Kidney epithelial cell (primary cell): ENCODE measurements at places on chromosomes 5 and 9. TPM values are rescaled to one million over a fixed set of nuclear protein-coding genes. Genes with fewer than 3 reads are reported as not detected.
A peak's percentile ranks its signal among the peaks of the same experiment; 100 is the strongest.

DNA sequence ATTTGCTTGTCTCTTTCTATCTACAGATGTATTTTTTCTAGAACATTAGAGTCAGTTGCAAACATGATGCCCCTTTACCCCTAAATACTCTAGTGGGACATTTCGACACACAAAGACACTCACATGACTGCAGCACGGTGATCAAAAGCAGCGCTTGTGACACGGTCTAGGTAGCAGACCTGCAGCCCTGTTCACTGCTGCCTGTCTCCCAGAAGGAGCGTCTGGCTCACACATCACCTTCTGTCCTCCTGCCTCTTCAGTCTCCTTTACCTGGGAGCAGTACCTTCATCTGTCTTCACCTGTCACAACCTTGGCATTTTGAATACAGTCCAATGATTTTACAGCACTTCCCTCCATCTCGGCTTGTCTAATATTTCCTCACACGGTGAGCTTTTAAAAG is 51.9 kb upstream of the SH3PXD2B start:
- no peak for DNase-seq

GRCh38 chr9:8287970-8288369 is 488.4 kb upstream of the DMAC1 start:
- DNase-seq = no peak

DNA sequence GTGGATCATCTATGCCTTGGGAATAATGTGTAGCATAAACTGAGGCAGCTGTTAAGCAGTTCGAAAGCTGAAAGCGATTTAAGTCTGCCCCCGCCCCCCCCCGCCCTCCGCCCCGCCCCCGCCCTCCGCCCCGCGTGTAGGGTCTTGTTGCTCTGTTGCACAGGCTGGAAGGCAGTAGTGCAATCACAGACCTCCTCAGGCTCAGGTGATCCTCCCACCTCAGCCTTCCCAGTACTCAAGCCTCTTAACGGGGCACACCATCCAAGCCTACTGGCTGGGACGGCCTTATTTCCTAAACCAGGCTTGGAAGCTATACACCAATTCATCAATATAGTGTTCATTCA is 945 bp downstream of the ANKDD1B start:
- DNase-seq = no peak

DNA sequence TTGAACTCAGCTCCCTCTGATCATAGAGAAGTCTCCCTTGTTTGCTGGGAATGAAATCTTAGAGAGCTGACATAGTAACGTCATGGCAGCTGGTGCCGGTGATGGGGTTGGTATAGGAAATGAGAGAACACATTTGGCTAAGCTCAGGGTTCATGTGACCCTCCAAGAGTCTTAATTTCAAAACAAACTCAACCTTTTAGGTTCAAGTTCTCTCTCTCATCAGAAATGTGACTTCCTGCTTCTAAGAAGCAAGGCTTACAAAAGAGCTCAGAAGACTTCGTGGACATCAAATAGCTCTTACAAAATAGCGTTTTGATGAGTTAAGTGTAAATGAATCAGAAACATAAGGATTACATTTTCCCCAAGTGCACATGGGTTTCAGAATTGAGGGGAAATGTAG is 97.3 kb downstream of the PAPPA start:
- DNase-seq = no peak

GRCh38 chr5:147763791-147764525 is 18.6 kb downstream of the JAKMIP2 start:
- peak; percentile 39 for DNase-seq

- no peak for DNase-seq
Measured at GRCh38 chr5:157835041-157835440, 23.9 kb downstream of the CLINT1 start.

GRCh38 chr5:142281008-142281367 is 43.8 kb downstream of the SPRY4 start:
- no peak for DNase-seq

The ADAMTSL1 gene
- total RNA-seq = 0.08 and 0.62 TPM in 2 replicates
